ENCODE measurements at places on chromosomes 2 and 18. TPM values are rescaled to one million over a fixed set of nuclear protein-coding genes. Genes with fewer than 3 reads are reported as not detected.

- peaks cover 3% of the 10 kb centered on the region for H3K27me3 ChIP-seq
- H3K4me3 ChIP-seq = no peak overlapping the region
Observed at GRCh38 chr2:67289921-67290371, 107.2 kb upstream of the ETAA1 start.

GRCh38 chr2:56015711-56016115, 92.1 kb upstream of the EFEMP1 start:
- DNase-seq = no peak
- no peak overlapping the region for H3K4me3 ChIP-seq
- H3K36me3 ChIP-seq = no peaks in the 10 kb centered on the region

The DSG3 gene
- total RNA-seq = not detected

The MCFD2 gene
- total RNA-seq = 30.5 TPM

DNA sequence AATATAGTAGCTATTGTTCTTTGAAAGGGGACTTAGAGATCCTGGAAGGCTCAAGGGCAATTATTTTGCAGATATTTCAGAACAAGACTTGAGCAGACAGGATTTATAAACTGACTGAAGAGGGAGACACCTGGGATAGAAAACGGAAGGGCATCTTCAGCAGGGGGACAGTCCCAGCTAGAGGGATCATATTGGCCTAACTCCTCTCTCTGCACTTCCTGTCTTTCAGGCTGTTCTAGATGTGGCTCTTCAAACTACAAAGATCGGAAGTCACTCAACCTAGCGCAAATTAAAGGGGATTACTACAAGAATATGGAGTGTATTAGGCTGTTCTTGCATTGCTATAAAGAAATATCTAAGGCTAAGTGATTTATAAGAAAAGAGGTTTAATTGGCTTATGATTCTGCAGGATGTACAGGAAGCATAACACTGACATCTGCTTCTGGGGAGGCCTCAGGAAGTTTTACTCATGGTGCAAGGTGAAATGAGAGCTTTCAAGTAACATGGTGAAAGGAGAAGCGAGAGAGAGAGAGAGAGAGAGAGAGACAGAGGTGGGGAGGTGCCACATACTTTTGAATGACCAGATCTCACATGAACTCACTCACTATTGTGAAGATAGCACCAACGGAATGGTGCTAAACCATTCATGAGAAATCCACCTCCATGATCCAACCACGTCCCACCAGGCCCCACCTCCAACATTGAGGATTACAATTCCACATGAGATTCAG, 5.3 kb upstream of the CTIF start:
- no peak for DNase-seq
- peaks cover 5% of the 10 kb centered on the region for H3K4me1 ChIP-seq
- no peak overlapping the region for H3K27ac ChIP-seq

DNA sequence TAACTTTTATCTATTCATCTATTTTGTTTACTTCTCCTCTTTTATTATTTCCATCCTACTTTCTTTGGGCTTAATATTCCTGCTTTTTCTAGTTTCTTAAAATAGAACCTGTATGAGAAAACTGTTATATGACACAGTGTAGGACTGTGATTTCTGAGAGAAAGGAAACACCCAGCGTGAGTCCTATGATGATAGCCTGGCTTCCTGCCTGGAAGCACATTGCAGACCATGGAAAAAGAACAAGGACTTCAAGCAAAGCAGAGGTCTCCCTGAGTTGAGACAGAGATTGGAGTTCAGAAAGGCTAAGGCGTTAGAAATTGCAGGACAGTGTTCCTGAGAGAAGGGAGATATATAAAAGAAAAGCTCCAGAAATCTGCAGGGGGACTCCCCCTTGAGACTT, 7.8 kb downstream of the RBM44 start:
- no peak overlapping the region for H3K4me3 ChIP-seq
- no peak for DNase-seq
- H3K27me3 ChIP-seq = peaks cover 13% of the 10 kb centered on the region
- no peak overlapping the region for H3K27ac ChIP-seq
- H3K36me3 ChIP-seq = no peaks in the 10 kb centered on the region

DNA sequence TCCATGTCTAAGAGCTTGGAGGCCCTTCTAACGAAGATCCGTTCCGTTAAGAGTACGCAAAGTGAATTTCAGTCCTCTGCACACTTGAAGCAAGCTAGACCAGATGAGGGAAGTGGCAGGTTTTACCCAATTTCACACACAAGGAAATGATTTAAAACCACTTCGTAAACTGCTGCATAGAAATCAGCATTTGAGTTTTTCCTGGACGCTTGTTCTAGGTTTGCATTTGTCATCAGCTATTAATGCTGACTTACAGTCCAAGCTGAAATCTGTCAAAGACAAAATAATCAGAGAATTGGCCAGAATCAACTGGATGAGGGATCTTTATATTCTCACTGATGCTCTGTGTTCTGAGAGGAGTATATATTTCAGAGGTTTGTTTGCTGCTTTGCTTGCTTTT, 117.6 kb upstream of the RASGRP3 start:
- H3K4me3 ChIP-seq = no peak overlapping the region
- H3K27me3 ChIP-seq = peaks cover 5% of the 10 kb centered on the region
- DNase-seq = no peak
- peaks cover 13% of the 10 kb centered on the region for H3K36me3 ChIP-seq

The VAMP8 gene
- total RNA-seq = 99.6 TPM
